ENCODE measurements at places on chromosomes 2 and 18.

- no peak for DNase-seq
These were observed 18.1 kb upstream of the FZD5 start for GRCh38 chr2:207787800-207788199.

DNA sequence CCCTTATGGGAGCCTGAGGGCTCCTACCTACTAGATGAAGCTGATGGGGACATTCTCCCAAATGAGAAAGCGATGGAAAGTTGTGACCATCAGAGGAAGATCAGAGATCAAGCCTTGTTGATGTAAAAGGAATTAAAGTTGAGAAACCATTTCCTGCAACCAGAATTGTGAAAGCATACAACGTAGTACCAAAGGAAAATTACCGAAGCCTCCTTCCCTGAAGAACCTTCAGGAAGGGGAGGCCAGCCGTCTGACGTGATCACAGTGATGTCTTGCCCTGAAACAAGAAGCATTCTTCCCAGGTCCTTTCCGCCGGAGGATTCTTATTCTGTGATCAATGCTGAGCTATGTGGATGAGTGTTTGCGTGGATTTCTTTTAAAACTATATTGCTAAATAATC, 211.6 kb upstream of the TNP1 start:
- no peak for DNase-seq

DNA sequence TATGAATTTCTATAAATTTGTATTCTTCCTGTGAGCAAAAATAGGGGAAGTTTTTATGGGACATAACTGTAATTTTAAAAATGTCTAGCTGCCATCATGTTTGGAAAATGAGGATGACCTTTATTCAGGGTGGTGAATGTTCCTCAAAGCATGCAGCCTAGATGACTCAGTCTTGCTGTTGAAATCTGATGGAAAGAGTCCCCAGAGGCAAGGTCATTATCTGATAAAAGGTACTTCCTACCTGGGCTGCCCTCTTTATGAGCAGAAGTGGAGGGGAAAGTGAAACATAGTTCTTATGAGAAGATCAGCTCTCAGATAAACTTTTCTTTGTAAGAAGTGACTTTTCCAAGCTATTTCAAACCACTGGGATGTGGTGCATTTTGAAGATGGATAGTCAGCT, 1144.7 kb upstream of the PIK3C3 start:
- no peak for DNase-seq

DNA sequence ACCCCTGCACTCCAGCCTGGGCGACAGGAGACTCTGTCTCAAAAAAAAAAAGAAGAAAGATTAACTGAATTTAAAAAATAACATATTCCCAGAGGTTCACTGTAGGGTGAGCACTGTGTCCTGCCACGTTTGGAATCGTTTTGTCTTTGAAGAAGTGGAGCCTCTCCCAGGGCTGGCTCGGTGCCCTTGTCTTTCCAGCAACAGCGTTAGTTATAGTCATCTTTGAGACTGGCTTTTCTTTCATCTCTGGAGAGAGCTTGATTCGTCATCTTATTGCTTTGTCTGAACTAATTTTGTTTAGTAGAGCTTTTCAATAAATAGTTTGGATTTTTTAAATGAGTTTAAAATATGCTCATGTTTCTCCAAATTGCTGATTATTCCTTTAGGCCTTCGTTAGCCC, 50.5 kb downstream of the IMPA2 start:
- no peak for DNase-seq

DNA sequence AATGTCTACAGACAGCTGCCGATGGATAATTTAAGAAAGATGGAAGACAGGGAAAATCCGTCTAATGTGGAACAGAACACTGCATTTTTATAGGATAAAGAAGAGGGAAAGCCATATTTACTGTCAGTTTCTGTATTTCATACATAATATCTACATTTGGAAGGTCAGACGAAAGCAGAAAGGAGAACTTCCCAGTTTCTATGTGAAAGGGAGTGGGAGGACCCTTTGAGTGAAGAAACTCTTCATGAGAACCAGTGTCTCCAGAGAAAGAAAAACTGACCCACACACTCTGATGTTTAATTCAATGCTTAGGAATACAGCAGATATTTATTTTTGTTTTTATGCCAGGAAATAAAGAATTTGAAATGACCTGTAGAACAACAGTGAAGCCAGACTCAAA, 127.2 kb downstream of the CALCRL start:
- no peak for DNase-seq

- no peak for DNase-seq
These were observed 14.1 kb upstream of the TMEFF2 start for GRCh38 chr2:192208848-192209247.

DNA sequence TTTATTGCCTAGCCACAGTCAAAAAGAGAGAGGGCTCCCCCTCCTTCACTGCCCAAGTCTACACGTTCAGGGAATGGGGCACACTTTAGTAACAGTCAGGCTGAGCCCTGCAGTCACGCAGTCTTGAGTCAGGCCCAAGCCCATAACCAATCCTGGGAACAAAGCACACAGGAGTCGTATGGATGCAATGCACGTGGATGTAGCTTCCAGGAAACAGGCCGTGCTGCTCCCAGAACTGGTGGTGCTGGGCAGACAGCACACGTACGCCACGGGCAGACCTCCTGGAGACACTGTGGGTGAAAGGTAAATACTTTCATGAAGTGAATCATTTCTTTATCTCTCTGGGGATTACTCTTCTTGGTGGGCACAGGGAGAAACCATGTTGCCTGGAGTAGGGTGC, 30.0 kb upstream of the MBP start:
- no peak for DNase-seq

DNA sequence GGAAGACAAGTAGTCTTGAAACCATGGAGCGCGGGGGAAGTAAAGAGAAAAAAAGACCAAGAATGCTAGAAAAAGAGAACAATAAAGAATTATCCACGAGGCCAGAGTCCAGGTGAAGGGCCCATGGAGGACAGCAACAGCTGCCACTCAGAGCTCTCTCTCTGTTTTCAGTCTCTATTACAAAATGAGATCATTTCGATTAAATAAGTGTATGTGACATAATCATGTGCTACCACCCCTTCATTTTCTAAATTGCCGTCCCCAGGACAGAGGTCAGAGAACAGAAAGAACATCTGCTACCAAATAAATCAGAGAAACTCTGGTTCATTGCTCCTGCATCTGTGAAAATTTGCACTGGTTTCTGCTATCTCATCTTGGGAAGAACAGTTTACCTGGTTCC, 838.7 kb downstream of the RNF144A start:
- DNase-seq, result no peak

GRCh38 chr2:111037128-111037527, 83.6 kb upstream of the BCL2L11 start:
- no peak for DNase-seq

All from GM18507 (cell line).